ENCODE measurements at places on chromosomes 7 and 10.
A peak's percentile ranks its signal among the peaks of the same experiment; 100 is the strongest.

DNA sequence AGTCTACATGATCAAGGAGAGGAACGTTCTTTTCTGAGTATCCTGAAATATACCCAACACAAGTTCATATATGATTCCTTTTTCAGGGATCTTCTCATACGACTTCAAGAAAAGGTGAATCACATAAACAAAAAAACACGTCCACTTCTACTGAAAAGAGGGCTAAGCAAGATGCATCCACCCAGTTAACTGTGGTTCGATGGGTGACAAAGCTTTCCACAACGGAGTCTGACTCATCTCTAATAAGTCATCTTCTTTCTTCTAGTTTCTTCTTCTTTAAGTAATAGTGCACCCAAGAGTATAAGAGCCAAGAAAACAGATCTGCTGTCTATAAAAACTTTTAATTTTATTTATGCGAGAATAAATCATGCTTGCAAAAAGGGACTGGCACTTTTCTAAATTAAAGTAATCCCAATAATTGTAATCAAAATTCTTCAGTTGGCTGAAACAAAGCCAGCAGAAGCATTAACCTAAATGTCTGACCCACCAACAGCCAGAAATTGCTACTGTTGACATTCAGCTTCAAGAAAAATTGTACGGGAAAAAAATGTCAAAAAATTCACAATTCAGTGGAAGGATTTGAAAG, 146.9 kb upstream of the ANK3 start:
- DNase-seq: no peak

- no peak for DNase-seq
These were observed 43.3 kb downstream of the C10orf120 start for GRCh38 chr10:122656308-122656705.

- no peak for DNase-seq
These were observed 51.3 kb upstream of the PRKAR1B start for GRCh38 chr7:778271-778967.

DNA sequence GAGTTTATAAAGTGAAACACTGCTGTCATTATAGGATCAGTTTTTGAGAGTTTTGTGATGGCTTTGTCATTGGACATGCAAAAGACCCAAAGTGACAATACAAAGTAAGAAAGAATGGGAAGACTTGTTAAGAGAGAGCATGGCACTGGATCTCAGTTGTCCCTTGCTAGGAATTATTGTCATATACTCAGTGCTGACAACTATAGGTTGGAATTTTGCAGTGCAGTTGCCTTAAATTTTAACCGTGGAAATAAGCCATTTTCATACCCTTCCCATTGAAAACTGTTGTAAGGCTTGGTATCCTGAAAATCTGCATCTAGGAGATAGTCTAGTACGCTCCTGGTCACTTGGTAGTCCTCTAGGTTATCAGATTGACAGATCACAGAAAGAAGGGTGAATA, 1156.7 kb downstream of the GATA3 start:
- DNase-seq: no peak

DNA sequence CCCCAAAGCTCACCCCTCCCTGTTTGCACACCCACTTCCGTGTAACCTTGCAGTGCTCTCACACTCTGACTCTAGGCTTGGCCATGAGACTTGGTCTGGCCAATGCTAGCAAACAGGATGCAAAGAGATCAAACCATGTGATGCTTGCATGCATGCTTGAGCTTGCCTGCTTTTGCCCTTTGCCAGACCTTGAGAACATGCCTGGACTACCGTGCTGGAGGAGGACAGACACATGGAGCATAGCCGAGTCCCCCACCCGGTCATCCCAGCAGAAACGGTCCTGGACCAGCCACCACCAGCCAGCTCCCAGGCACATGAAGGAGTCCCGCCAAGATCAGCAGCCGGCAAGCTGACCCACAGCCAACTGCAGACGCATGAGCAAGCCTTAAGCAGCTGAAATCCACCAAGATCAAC, 23.4 kb downstream of the PYROXD2 start:
- no peak for DNase-seq

DNA sequence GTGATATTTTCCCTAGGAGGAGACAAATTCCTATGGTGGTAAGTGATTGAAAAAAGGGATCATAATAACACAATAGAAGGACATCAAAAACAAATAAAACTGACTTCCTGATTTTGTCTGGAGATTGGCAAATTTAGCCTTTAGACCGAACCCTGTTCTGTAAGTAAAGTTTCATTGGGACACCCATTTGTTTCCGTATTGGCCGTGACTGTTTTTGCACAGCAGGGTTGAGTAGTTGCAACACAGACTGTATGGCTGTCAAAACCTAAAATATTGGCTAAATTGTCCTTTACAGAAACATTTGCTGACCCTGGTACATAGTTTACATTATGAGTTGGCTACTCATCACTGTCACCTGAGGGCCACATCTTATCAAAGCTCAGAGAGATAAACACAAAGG, 168.6 kb downstream of the PRKCQ start:
- no peak for DNase-seq

DNA sequence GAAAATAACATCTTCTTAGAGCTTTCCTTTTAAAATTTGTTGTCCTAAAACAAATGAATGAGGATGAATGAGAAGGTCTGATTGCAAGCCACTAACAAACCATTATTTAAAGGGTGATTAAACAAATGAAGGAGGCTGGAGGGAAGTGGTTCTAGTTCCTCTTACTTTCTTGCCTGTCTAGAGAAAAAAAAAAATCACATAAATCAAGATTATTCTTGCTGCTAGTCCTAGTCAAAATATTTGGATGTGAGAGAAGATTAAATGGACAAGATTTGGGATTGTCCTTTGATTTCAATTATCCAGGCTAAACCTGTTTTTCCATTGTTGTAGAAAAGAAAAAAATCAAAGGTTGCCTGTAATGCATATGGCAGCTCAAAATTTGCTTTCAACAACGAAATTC, 3.3 kb downstream of the SKAP2 start:
- no peak for DNase-seq

DNA sequence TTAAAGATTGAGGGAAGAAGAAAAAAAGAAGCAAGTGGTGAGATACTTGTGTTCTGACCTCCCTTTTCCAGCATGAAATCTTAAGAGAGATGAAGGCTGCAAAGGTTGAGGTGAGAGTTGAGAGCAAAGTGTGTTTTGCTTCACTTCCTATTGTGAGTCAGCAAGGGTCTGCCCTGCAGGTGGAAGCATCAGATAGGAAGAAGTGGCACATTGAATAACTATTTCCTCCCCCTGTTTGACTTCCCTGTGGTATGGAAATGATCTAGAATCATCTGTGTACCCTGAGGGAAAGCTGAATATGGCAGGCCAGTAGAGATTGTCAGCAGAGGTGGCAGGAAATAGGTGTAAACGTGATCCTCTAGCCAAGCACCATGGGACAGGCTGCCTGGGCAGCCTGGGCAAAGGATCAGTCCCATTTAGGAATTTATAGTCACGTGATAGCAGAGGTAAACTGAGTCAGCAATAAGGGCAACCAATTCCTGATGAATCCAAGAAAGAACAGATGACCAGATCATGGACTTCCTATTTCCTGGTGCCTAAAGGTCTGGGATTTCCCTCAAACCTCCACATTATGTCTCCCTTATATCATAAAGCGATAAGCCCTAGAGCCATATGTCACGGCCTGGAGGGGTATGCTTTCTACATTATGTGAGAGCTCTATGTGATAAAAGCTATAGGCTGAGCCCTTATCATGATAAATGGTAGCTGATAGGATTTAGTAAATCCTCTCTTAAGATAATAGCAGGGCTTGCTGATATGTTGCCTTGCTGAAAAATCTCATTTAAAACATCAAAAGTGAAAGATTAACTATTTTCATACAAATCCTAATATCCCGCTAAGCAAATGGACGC, 287.0 kb downstream of the MDFIC start:
- DNase-seq: no peak

DNA sequence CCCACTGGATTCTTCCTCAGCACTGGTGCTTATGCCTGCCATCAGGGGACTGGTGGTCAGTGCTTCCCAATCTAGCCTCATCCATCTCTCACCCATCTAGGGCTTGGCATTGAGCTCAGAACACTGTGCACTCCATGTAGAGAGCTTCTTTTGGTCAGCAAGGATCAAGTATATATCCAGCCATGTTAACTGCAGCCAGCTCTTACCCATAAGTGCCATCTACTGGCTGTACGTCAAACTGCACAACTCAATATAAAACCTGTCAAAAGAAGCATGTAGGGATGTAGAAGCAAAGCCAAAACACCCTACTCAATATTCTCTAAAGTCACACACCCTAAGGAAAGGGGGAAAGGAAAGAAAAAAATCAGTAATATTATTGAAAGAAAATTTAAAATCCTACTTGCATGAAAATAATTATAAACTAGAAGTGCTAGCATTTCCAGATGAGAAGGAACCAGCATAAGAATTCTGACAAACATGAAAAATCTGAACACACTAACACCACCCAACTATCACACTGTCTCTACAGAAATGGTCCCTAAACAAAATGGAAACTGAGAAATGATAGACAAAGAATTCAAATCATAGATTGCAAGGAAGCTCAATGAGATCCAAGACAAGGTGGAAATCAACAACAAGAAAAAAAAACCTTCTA, 531.1 kb upstream of the STEAP1 start:
- DNase-seq: peak; percentile 4

GRCh38 chr10:59907918-59908807, 1.8 kb upstream of the CCDC6 start:
- DNase-seq: peak; percentile 89
